Activated naive CD8-positive, alpha-beta T cell treated with anti-CD3 and anti-CD28 coated beads, Interleukin-2, amount 50 U/mL, for 16 hours (primary cell): ENCODE measurements at places on chromosomes 12 and 14.

DNA sequence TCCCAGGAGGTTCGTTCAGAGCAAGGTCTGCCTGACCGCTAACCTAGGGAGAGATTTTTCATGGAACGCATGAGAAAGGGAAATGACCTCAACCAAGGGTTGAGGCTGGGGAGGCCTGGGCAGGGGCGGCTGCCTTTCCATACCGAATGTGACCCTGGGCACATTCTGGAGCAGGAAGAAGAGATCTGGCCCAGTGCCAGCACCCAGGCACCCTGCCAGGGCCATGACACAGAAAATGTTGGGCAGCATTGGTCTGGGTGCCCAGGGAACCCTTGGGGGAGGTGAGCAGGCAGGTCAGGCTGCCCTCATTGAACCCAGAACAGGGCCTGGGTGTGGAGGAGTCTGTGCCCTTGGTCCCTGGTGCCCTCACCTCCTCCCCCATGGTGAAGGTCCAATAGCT, 106.8 kb downstream of the CALM1 start:
- DNase-seq = no peak

GRCh38 chr12:107196681-107197080, 103.3 kb upstream of the CRY1 start:
- no peak for DNase-seq

DNA sequence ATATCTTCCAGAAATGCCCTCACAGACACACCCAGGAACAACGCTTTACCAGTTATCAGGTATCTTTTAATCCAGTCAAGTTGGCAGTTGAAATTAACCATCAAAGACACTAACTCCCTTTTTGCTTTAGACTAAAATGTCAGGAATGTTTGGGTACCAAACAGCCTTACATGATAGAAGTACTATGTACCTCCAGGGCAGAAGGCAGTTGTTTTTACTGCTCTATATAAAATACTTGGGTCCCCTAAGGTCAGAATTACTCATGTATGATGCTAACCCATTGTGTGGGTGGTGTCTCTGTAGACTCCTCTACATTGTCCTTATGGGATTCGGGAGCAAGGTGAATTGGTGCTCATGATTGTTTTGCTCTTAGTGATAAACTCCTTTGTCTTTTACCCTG, 492.5 kb upstream of the FLRT2 start:
- DNase-seq = no peak

GRCh38 chr12:104640956-104641355, 184.2 kb downstream of the CHST11 start:
- DNase-seq = no peak

- DNase-seq = no peak
These were observed 1.0 kb upstream of the TESC start for GRCh38 chr12:117100251-117100650.

DNA sequence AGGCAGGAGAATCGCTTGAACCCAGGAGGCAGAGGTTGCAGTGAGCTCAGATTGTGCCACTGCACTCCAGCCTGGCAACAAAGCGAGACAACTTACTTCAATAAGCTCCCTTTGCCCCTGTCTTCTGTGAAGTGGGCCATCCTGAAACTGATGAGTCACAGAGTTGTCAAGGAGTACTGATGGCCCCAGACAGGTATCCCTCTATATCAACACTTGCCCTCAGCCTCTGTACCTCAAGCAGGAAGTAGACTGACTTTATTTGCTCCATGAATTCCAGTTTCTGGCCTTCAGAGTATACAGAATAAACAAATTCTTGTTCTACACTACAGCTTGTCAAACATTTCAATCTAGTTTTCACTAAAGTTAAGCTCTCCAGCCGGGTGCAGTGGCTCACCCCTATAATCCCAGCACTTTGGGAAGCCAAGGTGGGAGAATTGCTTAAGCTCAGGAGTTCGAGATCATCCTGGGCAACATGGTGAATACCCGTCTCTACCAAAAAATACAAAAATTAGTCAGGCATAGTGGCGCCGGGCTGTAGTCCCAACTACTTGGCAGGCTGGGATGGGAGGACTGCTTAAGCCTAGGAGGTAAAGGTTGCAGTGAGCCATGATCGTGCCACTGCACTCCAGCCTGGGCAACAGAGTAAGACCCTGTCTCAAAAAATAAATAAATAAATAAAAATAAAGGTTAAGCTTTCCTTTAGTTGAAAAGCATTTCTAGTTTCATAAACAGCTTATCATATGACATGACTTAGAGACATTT, 16.4 kb upstream of the LRP10 start:
- no peak for DNase-seq

- DNase-seq = no peak
These were observed 20.5 kb upstream of the TMCC3 start for GRCh38 chr12:94670898-94671297.

- DNase-seq = no peak
These were observed 64.8 kb downstream of the GNS start for GRCh38 chr12:64694130-64695040.

DNA sequence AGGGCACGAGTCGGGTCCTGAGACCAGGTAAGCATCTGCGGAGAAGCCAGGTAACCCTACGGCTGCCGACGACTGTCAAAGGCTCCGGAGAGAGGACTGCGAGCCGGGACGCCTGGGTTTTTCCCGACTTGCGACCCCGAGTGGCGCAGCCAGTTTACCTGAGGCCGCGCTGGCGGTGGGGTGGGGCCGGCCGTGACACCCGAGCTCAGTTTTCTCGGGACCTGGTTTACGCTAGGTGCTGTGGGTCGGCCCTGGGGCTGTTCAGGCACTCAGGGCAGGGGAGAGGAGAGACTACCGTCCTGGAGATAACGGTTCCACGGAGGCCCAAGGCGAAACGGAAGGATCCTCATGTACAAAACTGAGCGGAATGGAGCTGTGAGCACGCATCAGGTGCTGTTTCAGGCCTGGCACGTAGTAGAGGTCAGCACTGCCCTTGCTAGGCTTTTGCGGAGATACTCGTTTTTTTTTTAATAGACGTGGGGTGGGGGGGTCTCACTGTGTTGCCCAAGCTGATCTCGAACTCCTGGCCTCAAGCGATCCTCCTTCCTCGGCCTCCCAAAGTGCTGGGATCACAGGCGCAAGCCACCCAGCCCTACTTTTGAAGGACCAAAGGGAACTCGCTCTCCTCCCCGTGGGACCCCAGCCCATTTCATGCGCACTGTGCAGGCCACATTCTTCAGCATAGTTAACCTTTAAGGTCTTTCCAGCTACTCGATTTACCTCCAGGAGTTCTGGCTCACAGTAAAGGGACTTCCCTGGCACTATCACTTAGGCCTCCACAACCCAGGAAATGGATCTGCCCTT, 471 bp downstream of the MTRFR start:
- no peak for DNase-seq

DNA sequence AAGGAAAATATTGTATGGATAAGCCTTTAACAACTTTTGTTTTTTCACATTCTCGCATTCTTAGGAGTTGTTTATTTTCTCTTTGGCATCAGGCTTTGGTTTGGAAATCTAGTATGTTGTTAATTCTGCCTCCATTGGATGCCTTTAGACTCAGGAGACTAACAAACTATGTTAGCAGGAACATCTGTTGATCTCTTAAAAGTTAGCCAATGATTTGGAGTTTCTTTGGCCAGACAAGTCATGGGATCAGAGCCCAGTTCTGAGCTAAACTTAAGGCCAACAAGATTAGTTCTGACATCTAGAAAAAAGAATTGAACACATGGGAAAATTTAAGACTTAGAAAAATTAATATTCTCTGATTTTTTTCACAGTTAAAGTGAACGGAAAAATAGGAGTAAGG, 35.3 kb upstream of the STRAP start:
- no peak for DNase-seq

DNA sequence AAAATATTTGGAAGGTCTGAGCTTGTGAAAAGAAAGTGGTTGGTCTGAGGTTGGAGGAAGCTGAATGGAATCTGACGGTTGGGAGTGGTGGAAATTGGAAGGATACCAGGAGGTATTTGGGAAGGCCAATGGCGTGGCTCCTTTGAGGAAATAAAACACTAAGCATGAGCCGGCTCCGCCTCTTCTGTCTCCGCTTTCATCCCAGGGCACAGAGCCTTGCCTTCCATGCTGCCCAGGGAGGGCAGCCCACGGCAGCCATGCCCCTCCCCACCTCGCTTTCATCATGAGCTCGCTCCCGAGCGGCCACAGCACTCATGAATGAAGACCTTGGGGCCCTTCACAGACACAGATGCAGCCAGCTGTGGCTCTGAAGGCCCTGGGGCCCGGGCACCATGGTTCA, 36.2 kb downstream of the HSP90AA1 start:
- no peak for DNase-seq

GRCh38 chr14:100604709-100605108, 17.5 kb upstream of the BEGAIN start:
- DNase-seq = no peak

- no peak for DNase-seq
These were observed 103.8 kb upstream of the FKBP4 start for GRCh38 chr12:2691006-2691344.

DNA sequence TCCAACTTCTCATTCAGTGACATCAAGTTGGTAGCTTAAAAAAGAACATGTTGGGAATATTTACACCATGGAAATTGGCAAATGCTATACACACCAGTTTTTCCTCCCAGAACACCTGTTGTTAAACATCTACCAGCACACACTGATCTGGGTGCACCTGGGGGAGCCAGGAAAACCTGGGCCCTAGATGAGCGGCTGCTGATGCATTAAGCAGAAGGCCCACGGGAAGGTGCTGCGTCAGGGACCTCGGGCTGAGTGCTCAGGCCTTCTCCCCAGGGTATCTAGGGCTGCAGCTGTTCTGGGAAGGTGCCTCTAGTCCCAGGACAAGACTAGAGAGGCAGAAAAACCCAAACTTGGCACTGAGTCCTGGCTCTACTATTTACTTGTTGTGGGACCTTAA, 2.8 kb upstream of the NGB start:
- no peak for DNase-seq

DNA sequence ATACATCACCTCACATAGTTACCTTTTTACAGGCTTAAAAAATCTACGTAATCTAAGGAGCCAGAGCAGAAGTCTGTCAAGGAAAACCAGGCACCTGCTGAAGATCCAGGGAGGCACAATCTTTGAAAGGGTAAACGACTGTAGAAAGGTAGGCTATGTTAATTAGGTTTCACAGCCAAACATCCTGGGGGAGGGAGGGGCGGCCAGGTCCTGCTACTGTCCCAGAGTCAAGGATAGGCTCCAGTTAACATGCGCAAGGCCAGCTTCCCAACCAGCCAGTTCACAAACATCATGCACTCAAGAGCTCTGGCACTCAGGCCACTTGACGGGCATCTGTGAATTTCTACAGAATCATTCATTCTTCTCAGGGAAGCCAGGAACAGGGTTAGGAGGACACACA, 22.9 kb downstream of the NIN start:
- DNase-seq = no peak

DNA sequence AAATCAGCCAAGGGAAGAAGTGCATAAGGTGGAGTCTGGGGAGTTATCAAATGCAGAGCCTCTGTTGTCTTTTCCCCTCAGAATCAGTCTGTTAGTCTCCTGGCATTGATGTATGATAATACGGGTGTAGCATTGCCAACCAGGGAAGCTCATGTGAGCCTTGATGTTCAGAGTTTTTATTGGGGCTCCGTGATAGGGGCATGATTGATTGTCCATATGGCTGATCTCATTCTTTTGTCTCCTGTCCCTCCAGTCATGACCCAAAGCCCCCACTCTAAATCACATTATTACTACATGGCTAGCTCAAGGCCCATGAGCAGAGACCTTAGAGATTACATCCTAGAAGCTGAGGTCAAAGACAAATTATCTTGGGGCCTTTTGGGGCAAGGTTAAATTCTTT, 140.9 kb downstream of the NUBPL start:
- no peak for DNase-seq

- no peak for DNase-seq
These were observed 31.6 kb downstream of the KCNC2 start for GRCh38 chr12:75177997-75178396.

- DNase-seq = no peak
These were observed 5.7 kb downstream of the LHX5 start for GRCh38 chr12:113465808-113466453.

DNA sequence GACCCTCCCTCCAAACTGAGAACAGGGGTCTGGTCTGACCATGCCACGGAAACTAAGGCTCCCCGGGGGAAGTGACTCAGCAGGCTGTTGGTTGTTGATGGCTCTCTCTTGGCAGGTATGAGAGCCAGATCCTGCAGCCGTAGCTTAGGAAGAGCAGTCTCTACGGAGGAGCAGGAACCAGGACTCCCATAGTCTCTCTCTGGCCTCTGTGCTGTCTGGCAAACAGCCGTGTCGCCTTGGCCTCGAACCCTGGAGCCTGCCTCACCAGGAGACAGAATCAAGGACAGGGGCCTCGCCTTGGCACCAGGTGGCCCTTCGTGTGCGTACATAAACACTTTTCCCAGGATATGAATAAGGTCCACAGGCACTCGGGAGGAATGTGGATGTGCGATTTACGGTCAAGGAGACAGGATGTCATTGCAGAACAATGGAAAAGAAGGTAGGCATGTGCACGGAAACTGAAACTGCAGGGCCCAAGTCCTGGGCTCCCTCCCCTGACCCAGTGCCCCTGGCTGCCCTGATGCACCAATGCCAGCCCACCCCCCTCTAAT, 7.9 kb downstream of the VWF start:
- DNase-seq = no peak

GRCh38 chr12:68067762-68068376, 78.6 kb downstream of the IFNG-AS1 start:
- DNase-seq = no peak

GRCh38 chr12:49959685-49960473, 1.8 kb upstream of the AQP5 start:
- no peak for DNase-seq

DNA sequence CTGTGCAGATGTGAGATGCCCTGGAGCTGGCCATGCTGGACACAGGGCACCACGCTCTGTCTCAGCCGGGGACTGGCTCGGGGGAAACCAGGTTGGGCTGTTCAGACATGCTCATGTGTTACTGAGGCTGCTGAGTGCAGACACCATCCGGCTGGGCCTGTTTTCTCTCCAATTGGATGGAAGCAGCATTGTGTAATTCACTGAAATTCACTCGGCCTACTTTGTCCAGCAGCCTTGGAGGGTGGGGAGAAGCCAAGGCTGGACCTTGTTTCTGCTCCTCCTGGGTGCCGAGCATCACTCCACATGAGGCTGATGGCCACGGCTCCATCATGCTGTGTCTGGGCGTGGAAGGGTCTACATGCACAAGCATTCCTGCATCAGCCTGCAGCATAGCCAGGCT, 130.7 kb downstream of the SMOC1 start:
- no peak for DNase-seq

- no peak for DNase-seq
These were observed 2.6 kb upstream of the TAMALIN start for GRCh38 chr12:52004042-52004648.
